Esophagus squamous epithelium (tissue), 5 donors: ENCODE measurements at places on chromosomes 1 and 21.

DNA sequence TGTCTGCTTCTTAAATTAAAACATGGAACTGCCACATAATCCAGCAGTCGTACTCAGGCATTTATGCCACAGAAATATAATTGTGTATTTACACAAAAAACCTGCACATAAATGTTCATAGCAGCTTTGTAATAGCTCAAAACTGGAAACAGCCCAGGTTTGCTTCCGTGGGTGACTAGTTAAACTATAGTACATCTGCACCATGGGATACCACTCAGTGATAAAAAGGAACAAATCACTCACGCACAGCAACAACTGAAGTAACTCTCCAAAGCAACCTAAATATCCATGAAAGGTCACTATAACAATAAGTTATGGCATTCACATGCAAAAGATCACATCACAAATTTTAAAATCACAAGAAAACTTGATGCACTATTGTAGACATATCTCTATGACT lies 64.4 kb downstream of the KCNT2 start:
- DNase-seq: no peak

- no peak for DNase-seq
These were observed 89.1 kb downstream of the ITSN1 start for GRCh38 chr21:33731447-33731846.

DNA sequence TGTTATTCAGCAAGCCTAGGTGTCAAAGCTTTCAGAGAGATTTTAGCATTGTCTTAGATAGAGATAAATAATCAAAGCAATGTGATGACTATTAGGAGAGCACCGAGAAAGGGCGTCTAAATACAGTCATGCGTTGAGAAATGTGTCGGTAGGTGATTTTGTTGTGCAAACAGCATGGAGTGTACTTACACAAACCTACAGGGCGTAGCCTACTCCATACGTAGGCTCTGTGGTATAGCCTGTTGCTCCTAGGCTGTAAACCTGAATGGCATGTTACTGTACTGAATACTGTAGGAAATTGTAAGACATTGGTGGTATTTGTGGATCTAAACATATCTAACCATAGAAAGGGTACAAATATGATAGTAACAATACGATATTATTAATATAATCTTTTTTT lies 31.8 kb downstream of the KIF1B start:
- DNase-seq: no peak

DNA sequence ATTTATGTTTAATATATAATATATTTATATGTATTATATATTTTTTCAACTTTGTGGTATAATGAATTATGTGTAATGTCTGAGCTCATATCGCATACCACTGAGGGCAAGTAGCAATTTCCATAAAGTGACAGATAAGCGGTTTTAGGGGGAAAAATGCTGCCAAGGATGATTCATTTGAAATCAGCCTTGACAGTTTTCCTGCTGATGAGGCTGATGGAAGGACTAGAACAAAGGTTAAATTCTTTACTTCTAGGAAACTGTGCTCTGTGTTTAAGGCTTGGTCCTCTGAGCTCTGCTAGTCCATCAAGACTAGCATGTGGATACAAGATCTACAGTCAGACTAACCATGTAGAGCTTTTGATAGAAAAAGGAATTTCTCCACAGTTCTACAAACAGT lies 19.3 kb upstream of the DDAH1 start:
- DNase-seq: no peak

DNA sequence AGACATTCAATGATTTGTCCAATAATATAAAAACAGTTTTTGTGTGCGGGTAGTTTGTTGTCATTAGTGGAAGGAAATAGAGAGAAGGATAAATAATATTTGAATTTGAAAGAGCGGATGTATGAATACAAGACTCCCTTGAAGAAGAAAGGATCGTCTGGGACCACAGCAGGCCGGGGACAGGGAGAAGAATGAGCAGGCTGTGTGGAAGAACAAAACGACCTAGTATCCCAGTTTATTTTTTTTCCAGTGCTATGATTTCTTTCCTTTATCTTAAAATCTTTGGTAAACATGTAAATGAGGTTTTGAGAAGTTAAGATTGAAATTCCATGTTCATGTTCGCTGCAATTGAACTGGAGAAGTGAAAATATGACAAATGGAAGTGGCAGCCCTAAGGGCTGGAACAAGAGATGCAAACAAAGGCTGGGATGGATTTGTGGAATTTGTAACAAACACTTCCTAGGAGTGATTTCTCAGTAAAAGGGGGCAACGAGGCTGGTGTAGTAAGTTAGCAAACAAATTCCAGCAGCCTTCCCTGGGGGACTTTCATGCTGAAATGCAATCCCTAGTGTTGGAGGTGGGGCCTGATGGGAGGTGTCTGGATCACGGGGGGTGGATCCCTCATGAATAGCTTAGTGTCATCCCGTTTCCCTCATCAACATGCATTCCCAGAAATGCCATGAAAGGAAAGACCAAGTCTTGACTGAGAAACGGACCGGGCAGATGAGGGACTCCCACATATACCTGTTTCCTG lies 10.2 kb upstream of the IFI16 start:
- DNase-seq: no peak

DNA sequence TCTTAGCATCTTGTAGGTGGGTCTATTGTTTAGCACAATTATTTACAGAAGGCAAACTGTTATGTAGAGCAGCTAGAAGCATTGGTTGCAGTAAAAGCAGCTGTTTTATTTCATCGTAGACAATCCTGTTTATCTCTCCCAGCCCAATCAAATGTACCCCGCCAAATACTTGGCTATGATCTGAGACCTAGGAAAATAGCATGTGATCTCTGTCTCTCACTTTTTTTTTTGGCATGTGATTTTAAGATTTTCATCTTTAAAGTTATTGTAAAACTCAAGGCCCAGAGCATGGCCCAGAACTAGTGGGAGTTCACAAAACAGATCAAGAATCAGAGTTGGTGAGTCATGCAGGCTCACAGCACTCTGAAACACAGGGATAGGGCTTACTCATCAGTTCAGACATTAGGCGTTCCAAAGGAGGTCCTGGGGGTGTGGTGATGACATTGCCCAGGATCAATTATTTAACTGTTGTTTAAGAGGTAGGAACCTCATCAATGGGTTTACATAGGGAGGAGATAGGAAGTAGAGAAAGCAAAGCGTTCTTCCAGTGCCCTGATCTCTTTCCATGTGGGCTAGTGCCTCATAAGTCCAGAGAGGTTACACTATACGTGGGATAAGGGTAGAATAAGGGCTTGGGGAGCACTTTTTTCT lies 40.2 kb downstream of the TBX19 start:
- no peak for DNase-seq

- DNase-seq: no peak
These were observed 10.6 kb downstream of the PLXNA2 start for GRCh38 chr1:208233546-208233945.
